IPS-NIHi11 (cell line): ENCODE measurements at places on chromosomes 6 and 20.

GRCh38 chr6:7215798-7216231, 97.2 kb downstream of the SSR1 start:
- no peak for DNase-seq

GRCh38 chr6:4472969-4473642, 303.1 kb upstream of the CDYL start:
- DNase-seq, result no peak

DNA sequence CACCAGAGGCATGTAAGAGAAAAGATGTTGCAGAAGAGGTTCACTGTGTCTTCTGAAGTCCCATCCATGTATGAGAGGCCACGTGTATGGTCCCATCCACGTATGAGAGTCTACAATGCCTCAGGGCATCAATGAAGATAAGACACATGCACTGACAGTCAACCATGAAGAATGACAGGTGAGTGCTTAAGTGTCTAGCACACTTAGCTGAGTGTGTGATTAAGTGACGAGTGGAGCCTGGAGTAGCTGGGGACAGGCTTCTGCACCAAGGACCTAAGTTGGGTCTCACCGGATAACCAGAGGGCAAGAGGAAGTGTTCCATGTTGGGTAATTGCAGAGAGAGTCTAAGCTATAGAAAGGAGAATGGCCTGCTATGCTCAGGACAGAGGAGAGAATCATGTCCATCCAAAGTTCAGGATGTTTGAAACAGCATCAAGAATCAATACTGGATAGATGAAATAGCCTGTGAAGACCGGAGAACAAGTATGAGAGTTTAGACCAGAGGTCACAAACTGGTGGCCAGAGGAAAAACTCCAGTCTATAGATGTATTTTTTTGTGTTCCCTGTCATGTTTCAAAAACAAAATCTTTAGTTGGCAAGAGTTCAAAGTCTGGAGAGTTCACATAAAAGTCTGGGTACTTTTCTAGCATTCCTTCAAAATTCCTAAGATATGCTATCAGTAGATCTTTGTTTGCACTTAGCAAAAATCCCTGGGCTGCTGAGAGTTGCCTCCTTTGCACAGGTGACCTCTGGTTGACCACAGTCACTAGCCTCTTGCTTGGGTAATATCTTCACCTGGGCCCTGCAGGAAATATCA, 165.8 kb downstream of the KIF16B start:
- DNase-seq, result no peak

- DNase-seq, result no peak
Observed at GRCh38 chr6:24584382-24584720, 61.6 kb downstream of the KIAA0319 start.

- DNase-seq, result no peak
Observed at GRCh38 chr6:15288856-15289255, 43.0 kb downstream of the JARID2 start.

- no peak for DNase-seq
Observed at GRCh38 chr20:51810155-51811041, 8.1 kb upstream of the SALL4 start.

DNA sequence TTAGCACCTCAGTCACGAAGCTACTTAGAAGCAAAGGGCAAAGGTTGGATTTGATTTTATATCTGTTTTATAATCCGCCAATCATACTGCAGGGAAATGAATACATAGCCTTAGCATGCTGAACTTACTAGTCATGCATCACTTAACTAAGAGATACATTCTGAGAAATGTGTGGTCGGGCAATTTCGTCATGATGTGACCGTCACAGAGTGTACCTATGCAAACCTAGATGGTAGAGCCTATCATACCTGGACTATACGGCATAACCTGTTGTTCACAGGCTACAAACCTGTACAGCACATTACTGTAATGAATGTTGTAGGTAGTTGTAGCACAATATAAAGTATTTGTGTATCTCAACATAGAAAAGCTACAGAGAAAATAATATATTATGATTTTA, 345.2 kb upstream of the RGS17 start:
- no peak for DNase-seq

- DNase-seq, result no peak
Observed at GRCh38 chr6:90493332-90493731, 93.5 kb downstream of the MAP3K7 start.

GRCh38 chr20:8082025-8082424, 50.0 kb upstream of the PLCB1 start:
- DNase-seq, result peak; percentile 25

DNA sequence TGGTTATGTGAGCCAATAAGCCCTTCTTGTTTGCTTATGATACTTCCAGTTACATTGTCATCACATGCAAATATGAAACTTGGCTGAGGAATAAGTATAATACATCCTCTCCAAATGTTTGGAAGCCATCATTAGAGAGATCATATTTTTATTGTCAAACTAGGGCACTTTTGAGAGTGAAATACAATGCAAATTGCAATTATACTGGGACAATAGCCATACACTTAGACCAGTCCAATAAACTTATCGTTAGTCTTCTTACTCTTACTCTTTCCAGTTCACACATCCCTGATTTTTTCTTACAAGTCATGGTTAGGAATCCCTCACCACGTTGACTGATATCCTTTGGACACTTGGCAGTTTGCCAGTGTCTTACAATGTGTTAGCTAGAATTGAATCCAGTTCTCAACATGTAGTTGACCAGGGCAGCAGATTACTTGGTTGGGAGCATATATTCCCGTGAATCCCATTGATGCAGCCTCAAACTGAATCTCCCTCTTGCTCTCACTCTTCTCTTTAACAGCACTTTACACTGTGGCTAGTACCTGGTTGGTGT, 519.7 kb upstream of the ID4 start:
- no peak for DNase-seq

DNA sequence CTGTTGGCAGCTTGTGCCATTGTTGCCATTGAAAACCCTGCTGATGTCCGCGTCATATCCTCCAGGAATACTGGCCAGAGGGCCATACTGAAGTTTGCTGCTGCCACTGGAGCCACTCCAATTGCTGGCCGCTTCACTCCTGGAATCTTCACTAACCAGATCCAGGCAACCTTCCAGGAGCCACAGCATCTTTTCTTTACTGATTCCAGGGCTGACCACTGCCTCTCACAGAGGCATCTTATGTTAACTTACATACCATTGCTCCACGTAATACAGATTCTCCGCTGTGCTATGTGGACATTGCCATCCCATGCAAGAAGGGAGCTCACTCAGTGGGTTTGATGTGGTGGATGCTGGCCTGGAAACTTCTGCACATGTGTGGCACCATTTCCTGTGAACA, 221.8 kb upstream of the FAM83B start:
- DNase-seq, result no peak

GRCh38 chr6:148557796-148558321, 189.0 kb upstream of the UST start:
- DNase-seq, result no peak

DNA sequence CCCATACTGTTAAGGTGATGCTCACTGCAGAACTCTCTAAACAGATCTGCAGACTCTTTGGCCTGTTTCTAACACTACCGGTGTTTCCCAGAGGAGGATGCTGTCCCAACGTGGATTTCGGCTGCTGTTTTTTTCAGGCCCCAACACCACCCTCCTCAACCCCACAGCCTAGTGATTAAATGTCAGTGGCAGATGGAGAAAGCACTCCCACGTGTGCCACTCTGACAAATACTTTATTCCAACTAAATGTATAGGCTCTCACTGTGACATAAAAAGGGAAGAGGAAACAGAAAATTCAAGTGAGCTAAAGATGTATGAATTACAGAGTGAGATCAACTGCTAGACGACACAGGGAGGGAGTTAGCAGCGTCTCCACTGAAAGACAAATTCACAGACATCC, 3.6 kb downstream of the TBC1D20 start:
- DNase-seq, result no peak

GRCh38 chr6:40819182-40819834, 219.7 kb downstream of the UNC5CL start:
- DNase-seq, result no peak

GRCh38 chr6:153013438-153013837, 10.9 kb upstream of the MTRF1L start:
- DNase-seq, result no peak

- DNase-seq, result no peak
Observed at GRCh38 chr6:2266031-2266795, 20.8 kb upstream of the GMDS start.

DNA sequence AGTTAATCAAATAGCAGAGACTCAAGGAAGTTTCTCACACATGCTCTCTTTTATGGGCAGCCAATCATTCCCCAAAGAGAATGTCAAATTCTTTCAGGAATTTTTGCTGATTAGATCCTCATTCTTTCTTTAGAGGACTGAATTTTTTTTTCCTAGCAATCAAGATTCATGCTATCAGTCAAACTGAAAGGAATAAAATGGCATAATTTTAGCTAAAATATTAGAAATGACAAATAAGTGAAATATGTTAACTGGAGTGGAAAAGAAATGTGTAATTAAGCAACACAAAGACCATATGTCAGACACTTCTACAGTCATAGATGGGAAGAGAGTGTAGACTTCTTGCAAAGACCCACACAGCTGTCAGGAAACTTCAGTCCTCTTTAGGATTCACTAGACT, 242.3 kb upstream of the RNF217 start:
- DNase-seq, result no peak

DNA sequence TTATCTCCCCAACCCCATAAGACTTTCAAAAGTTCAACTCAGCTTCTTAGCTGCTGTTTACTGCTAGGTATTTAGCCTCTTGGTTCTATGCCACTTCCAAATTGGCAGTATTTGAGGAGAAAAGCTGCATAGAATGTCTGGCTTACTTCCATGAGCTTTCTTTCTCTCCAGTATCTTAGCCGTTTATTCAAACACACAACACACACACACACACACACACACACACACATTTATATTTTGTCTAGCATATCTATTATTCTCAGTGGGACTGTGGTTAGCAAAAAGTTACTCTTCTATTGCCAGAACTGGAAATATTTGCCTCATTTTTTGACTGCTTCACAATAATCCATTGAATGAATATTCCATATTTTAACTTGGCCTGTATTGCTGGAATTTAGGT, 634.2 kb upstream of the IMPG1 start:
- DNase-seq, result no peak

- DNase-seq, result no peak
Observed at GRCh38 chr20:58573257-58573656, 58.1 kb upstream of the APCDD1L start.
